CD4-positive, alpha-beta T cell treated with Interleukin-4 for 4 hours (primary cell): ENCODE measurements at places on chromosomes 16 and 17.

- DNase-seq = no peak
Measured at GRCh38 chr17:74340470-74341023, 14.5 kb downstream of the KIF19 start.

DNA sequence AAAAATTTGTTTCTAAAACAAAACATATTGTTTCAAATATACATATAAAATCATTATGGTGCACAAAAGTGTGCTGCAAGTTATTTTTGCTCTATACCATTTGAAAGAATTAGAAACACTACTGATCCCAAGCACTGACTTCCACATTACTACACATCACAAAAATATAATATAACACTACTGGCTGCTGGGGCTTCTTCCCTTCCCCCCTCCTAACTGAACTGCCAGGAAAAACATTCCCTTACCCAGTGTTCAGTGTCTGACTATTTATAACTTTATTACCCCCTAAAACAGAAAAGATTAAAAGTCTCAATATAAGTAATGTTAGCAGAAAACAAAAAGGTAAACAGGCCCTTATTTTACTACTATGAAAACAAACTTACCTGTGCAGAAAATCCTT, 36.9 kb downstream of the GPATCH8 start:
- DNase-seq = no peak

DNA sequence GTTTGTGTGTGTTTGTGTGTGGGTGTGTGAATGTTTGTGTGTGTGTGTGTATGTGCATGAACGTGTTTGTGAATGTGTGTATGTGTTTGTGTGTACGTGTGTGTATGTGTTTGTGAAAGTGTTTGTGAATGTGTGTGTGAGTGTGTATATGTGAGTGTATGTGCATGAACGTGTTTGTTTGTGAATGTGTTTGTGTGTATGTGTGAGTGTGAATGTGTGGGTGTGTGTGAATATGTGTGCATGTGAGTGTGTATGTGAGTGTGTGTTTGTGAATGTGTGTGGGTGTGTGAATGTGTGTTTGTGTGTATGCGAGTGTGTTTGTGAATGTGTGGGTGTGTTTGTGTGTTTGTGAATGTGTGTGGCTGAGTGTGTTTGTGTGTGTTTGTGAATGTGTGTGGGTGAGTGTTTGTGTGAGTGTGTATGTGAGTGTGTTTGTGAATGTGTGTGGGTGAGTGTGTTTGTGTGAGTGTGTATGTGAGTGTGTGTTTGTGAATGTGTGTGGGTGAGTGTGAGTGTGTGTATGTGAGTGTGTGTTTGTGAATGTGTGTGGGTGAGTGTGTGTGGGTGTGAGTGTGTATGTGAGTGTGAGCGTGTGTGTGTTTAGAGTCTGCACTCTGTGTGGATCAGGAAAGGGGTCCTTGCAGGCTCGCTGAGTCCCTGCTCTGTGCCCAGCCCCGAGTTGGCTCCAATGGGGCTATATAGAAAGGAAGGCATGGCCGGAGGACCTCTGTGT, 890 bp upstream of the CD300A start:
- DNase-seq = no peak

DNA sequence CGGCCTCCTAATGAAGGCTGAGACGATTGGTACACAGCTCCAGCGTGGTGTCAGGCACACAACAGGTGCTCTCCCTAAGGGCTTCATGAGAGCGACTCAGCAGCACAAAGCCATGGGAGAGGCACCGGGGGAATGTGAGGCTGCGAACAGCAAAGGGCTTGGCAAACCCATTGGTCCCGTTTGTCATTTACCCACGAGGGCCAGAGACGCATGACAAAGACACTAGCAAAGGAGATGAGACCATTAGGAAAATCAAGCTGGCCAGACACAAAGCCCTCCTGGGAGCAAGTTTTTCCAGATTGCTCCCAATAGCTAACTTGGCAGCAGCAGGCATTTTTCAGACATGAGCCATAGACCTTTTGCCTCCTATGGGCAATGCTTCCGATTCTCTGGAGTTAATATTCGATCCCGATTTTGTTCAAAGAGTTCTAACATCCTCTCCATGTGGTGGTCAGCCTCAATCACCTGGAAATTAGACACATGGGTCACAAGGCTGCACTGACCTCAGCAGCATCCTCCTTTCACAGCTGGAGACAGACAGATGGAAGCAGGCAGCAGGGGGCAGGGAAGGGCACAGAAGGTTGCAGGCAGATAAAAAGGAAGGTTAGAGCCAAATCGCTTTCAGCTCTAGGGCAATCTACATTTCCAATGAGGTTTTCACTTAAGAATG, 38.2 kb downstream of the TK2 start:
- DNase-seq = no peak
